Gastroesophageal sphincter (tissue), 4 donors: ENCODE measurements at places on chromosomes 16 and 17.

DNA sequence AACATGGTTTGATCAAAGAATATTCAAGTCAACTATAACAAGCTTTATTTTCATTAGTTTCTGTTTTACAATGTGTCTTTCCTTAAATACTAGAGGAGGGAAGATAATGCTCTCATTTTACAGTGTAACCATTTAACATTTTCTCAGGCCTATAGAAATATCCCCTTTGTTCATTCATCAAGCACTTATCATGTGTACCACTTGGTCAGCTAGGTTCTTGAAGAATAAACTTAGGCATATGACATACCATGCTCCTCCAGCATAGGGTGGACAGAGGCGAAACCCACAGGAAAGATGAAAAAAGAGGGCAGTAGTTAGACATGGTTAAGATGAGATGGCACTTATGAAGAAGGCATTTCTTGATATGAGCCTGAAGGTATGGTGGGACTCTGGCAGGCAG, 34.0 kb upstream of the HLF start:
- no peak for ATAC-seq
- H3K4me1 ChIP-seq: no peaks in the 10 kb centered on the region
- no peaks in the 10 kb centered on the region for H3K36me3 ChIP-seq
- H3K4me3 ChIP-seq: no peak overlapping the region
- H3K27ac ChIP-seq: no peak overlapping the region

- H3K36me3 ChIP-seq: no peaks in the 10 kb centered on the region
- H3K27me3 ChIP-seq: no peaks in the 10 kb centered on the region
- H3K4me3 ChIP-seq: no peak overlapping the region
- ATAC-seq: no peak
- no peak overlapping the region for H3K27ac ChIP-seq
These were observed 191.1 kb downstream of the CHD9NB start for GRCh38 chr16:52861614-52862022.

DNA sequence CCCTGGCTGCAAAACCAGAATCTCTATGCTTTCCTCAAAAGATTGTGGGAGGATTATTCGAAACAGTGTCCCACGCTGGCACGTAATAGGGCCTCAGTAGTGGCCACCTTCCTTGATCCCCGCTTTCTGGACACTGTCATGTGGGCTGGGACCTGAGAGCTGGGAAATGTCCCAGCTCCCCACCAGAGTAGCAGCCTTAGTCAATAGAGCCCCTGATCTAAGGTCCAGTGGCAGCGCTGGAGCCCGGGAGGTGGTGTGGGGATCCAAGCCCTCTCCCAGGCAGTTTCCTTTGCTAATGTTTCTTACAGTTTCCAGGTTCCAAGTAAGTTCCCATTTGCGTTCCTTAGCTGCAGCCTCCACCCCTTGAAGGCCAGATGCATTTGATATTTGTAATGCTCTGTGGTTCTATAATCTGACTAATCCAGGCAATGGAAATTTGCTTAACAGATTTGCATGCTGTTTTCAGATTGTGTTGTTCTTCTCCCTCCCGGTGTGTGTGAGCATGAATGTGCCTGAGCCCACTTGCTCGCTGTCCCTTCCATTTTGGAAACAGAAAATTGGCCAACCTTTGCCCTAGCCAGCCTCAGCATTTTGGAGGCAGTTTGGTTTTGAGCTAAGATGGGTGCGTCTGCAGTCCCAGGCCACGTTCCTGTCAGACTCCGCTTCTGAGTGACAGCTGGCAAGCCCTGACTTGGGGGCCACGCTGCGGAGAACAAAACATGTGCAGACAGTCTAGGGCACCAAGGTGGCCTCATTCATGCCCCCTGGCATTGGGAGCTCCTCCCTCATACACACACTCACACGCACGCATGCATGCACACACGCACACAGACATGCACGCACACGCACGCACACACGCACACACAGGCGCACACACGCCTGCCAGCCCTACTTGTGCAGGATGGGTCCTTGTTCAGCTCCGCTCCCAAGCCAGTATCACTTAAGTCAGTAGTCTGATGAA, 69.4 kb downstream of the CCDC182 start:
- H3K27ac ChIP-seq: no peak overlapping the region
- no peak overlapping the region for H3K4me3 ChIP-seq
- ATAC-seq: no peak
- H3K27me3 ChIP-seq: no peaks in the 10 kb centered on the region
- H3K4me1 ChIP-seq: no peaks in the 10 kb centered on the region
- peaks cover 15% of the 10 kb centered on the region for H3K36me3 ChIP-seq

DNA sequence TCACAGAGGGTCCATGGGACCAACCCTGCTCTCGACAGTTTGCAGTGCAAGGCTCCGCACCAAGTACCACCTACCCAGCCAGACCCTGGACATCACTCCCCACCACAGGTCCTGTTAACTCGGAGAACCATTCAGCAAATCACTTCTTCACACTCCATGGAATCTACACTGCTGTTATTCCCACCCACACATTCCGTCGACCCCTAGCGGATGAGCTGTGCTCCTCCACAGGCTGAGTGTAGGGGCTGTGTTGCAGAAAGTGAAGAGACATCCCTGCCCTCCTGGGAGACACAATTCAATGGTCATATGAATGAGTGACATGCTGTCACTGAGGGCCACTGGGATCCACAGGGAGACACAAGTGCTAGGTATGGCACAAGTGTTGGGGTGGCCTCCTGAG, 27.5 kb downstream of the MPG start:
- H3K27me3 ChIP-seq: no peaks in the 10 kb centered on the region
- ATAC-seq: no peak
- no peaks in the 10 kb centered on the region for H3K36me3 ChIP-seq
